ENCODE measurements at places on chromosomes 5 and 9. TPM values are rescaled to one million over a fixed set of nuclear protein-coding genes. Genes with fewer than 3 reads are reported as not detected.

Gene KLHL9
- polyA plus RNA-seq = 7.8 TPM

Gene NR2F1
- 4.4 TPM for polyA plus RNA-seq

Gene RUFY1
- polyA plus RNA-seq = 35.8 TPM

Gene TMEM215
- not detected for polyA plus RNA-seq

Gene PTGR1
- 14.7 TPM for polyA plus RNA-seq

Gene CCDC180
- polyA plus RNA-seq = 7.1 TPM

Gene SPARC
- polyA plus RNA-seq = 57.1 TPM

DNA sequence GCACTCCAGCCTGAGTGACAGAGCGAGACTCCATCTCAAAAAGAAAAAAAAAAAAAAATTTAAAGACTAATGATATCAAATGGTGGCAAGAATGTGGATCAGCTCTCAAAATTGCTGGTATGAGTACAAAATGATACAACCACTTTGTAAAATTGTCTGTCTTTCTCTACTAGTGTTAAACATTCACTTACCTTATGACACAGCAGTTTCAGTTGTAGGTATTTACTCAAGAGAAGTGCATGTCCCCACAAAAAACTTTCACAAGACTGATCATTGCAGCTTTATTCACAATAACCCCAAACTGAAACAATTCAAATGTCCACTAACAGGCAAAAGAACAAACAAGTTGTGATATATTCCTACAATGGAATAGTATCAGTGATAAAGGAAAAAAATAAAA lies 14.7 kb upstream of the CETN3 start:
- no peak for DNase-seq

DNA sequence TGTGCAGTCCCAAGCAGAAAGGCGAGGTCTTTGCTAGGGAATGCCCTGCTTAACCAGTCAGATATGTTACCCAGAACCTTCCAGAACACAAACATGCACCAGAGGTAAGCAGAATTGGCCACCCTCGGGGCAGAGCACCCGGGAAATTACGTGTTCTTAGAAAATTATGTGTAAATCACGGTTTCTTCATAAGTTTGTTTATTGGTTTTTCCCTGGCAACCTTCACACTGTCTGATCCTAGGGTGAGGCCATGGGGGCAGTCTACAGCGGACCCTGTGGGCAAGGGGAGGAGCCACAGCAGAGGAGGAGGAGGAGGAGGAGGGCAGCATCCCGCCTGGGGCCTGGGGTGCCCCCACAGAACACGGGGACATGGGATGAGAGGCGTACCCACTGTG lies 31.4 kb downstream of the RXRA start:
- no peak for DNase-seq

DNA sequence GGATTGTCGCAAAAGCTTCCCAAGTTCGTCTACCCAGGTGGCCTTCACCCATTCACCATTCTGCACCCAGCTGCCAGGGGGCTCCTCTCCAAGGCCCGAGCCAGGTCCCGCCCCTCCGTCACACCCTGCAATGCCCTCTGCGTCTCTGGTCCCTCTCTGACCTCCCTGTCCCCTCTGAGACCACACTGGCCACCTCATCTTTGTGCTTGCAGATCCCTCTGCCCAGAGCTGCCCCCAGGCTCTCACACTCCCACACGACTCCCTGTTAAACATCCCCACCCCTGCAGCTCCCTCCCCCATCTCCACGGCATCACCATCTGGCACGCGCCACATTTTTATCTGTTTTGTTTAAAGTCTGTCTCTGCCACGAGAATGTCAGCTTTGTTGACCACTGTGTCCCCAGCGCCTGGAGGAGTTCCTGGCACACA lies 243.6 kb downstream of the PBX3 start:
- DNase-seq = no peak

GRCh38 chr5:131163276-131164119 lies 1.6 kb downstream of the HINT1 start:
- DNase-seq = no peak

DNA sequence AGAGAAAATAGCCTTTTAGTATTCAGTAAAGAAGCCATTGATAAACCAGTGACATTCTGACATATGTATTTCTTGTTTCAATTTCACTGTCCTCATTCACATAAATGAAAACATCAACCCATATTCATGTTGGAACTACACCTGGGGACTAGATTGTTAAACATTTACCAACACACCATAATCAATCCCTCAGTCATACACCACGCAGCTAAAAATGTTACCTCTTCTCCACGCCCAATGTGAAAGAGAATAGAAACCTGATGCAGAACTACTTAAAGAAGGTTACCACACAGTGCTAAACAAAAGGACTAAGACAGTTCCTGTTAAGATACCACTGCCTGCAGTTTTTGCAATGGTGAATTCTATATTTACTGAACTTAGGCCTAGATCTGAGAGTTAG lies 518.9 kb downstream of the PRELID2 start:
- DNase-seq = no peak

DNA sequence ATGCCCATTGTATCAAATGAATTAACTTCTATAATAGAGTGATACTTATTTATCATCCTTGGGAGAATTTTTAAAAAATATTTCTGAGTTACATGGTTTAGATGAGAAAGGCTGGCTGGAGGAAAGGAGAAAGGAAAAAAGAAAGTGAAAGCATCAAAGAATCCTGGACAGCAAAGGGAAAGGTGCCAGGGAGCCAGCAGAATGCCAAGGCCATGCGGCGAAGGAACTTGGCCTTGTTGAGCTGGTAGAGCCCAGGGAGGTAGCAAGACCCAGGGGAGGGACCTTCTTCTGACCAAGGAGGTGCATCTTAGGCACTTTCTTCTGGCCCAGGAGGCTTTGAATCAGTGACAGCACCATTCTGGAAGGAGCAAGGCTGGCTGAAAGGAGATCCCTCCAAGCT lies 240.5 kb downstream of the ENC1 start:
- DNase-seq = peak; percentile 47

DNA sequence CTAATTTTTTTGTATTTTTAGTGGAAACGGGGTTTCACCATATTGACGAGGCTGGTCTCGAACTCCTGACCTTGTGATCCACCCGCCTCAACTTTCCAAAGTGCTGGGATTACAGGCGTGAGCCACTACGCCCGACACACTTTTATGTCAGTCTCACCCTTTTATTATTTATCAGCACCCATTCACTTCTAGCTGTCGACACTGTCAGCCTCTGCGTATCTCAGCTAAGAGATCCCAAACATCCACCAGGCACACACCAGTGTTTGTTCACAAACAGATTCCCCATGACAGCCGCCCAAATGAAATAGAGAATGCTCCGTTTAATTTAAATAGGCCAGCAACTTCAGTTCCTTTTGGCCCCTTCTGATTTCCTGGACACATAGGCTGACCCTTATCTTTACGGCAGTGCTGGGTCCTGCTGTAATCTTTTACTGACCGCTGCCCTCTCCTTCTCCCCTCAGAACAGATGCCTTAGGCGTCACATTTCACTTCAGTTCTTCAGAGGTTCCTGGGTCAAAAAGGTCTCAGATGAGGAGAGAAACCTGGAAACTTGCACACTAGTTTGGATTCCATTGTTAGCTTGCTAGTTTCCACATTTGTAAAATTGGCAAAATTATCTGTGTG lies 43.1 kb upstream of the CKMT2 start:
- DNase-seq = no peak

- no peak for DNase-seq
Observed at GRCh38 chr5:10498350-10498749, 56.7 kb downstream of the ROPN1L start.

DNA sequence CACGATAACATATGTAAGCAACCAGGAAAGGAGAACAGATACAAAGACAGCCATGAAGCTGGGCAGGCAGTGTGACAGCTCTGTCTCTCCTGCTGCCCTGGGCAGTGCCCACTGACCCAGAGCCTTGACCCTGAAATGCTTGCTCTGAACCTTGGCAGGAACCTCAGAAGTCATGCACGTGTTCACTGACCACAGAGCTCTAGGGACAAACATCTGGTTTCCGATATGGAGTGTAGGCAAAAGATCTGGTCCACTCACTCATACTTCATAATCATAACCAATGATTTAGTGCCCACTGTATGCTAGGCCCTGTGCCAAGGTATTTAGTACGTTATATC lies 102.6 kb downstream of the FSTL4 start:
- no peak for DNase-seq

GRCh38 chr5:78766412-78766762 lies 117.8 kb upstream of the LHFPL2 start:
- no peak for DNase-seq

- DNase-seq = no peak
Observed at GRCh38 chr5:14706615-14707021, 42.1 kb downstream of the OTULIN start.

- no peak for DNase-seq
Observed at GRCh38 chr9:115220319-115221005, 102.5 kb upstream of the TNC start.

DNA sequence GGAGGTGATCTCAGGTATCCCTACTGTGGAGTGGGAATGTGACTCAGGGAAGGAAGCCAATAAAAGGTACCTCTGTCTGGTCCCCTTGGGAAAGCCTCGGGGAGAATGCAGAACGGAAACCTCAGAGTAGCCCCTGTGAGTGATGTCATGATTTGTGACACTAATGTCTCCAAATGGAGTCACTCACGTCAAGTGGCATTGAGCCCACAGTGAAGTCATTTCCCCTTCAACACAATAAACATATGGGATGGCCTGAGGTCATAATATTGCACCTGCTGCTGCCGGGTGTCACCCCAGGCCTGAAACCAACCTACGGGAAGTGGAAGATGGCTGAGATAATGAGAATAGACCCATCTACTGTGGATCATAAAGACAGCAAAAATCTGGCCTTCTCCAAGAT lies 75.9 kb upstream of the GOLM1 start:
- DNase-seq = no peak

- DNase-seq = no peak
Observed at GRCh38 chr5:53438486-53439472, 41.6 kb upstream of the FST start.

DNA sequence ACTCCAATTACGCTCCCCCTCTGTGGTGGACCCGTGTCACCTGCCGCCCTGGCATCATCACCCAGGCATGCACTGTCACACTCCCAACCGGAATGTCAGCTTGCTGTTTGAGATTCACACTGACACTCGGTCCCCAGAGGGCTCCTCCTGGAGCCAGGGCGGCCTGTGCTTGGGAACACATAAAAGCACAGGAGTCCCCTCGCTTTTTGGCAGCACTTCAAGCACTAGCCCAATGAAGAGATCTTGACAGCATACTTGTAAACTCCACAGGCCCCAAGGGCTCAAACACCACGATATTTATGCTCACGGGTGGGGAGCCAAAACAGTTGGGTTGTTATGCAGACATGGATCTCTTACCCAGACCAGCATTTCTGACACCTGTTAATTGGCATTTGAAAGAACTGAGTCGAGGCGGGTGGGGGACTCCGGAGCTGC lies 90.8 kb upstream of the EGFLAM start:
- DNase-seq = no peak

DNA sequence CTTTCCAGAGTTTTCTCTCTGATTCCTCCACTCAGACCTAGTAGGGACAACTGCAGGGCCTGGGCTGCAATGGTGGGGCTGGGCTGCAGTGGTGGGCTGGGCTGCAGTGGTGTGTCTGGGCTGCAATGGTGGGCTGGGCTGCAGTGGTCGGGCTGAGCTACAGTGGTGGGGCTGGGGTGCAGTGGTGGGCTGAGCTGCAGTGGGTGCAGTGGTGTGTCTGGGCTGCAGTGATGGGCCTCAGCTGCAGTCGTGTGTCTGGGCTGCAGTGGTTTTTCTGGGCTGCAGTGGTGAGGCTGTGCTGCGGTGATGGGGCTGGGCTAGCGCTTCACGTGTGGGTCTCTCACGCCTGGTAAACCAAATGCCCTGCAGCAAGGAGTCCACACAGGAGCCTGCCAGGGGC lies 27.4 kb downstream of the ABO start:
- no peak for DNase-seq

GRCh38 chr5:172858511-172858989 lies 24.5 kb downstream of the ERGIC1 start:
- no peak for DNase-seq

DNA sequence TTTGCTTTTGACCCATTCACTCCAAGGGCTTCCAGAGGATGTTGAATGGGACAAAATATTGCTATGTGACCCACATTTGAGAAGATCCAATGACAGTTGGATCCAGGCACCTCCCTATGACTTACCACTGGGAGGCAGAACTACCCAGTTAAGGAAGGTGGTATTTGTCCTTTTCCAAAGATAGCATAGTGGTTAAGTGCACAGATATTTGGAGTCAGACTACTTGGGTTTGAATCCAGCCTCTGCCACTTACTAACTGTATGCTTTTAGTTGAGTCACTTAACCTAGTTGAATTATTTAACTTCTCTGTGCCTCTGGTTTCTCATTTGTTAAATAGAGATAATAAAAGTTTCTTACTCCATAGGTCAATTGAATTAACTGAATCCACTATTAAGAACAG lies 74.5 kb upstream of the PALM2AKAP2 start:
- DNase-seq = no peak

GRCh38 chr5:59746241-59746765 lies 147.2 kb downstream of the PDE4D start:
- no peak for DNase-seq

DNA sequence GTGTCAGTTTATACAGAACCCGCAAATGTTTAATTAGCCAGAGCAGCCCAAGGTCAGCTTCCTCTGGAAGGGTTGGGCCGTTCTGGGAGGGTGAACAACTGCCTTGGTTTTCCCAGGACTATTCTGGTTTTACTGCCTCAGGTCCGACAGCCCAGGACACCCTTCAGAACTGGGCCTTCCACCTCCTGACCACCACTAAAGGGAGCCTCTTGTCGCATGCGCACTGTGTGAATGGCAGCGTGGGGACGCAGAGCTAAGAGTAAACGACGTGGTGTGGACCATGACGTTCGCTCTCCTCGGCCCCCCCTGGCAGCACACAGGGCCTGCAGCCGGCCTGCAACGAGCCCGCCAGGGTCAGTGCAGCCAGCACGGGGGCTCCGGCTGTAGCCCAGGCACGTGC lies 214.9 kb downstream of the FANCC start:
- DNase-seq = peak; percentile 63

GRCh38 chr5:149517461-149518122 lies 33.6 kb downstream of the CSNK1A1 start:
- DNase-seq = no peak

DNA sequence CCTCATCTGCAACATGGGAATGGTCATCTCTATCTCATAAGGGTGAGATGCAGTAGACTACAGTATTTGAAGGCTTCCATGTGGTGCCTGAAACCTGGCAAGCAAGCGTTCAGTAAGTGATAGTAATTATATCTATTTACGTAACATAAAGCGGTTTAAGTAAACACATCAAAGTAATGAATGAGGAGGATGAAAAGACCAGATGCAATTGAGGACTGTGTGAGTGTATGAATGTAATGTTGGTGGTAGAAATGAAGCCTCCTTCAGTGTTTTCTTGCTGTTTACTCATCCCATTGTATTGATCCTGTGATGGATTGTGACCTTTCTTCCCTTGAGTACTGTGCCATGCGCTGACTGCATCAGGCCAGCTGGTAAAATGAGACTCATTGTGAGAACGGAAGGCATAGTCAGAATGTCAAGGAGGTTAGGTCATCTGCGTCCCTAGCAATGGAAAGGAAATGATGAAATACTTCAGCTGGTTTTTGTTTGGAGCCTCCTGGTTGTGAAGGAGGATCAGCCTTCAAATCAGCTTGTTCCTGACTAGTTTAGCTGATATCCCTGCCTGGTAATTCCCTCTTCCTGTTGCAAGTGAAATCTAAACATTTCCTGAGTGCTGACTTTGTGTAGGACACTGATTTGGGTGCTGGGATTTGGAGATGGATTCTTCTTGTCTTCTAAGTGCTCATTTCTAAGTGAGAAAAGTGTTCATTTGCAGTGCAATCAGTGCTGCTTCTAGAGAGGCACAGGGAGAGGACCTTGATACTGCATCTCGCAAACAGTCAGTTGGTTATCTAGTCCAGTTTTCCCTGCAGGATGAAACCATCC lies 35.6 kb downstream of the TNFSF8 start:
- no peak for DNase-seq

Data from pancreas (tissue), 10 donors.